Thyroid gland (tissue), 4 donors: ENCODE measurements at places on chromosomes 5 and 9.

DNA sequence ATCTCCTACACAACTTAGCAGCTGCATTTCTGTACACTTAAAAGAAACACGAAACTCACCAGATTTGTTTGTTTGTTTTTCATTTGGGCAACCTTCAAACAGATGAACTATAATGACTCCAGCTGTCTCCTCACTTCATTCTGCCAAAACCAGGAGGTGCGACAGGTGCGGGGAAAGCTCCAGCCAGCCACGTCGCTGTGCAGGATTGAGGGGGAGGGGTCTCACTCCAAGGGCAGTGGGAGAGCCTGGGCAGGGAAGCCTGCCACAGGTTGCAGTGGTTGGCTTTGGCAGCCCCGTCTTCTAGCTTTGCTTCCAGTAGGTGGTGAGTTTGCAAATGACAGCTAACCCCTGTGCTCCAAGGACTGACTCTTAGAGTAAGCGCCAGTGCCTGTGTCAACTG, 215.8 kb downstream of the CEMIP2 start:
- peak; percentile 43 for DNase-seq

DNA sequence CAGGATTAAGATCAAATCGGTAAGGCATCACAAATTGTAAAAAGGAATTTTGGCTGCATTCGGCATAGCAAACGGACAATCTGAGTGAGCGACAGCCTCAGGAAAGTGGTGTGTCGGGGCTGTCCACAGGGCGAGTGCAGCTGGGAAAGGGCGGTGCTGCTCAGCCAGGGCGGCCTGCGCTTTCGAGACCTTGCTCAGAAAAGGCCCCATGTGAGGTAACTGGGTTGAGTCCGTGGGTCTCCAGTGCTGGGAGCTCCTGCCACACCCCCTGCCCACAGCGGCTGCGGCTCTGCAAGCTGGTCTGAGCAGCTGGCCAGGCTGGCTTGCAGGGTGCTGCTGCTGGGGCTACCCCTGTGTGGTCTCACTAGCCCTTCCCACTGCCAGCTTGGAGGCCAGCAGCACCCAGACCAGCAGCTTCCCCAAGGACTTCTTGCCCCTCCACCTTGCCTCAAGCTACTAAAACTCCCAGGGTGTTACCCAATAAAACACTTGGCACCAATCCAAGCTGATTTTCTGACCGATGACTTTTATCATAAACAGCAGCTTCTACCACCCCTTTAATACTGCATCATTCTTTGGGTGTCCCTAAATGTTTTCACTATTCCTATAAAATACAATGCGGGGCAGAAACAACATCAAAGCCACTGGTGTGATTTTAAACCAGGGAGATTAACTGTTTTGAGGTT, 6.2 kb downstream of the SURF2 start:
- no peak for DNase-seq

- no peak for DNase-seq
These were observed 314.2 kb downstream of the CDK5RAP2 start for GRCh38 chr9:120265791-120266190.

DNA sequence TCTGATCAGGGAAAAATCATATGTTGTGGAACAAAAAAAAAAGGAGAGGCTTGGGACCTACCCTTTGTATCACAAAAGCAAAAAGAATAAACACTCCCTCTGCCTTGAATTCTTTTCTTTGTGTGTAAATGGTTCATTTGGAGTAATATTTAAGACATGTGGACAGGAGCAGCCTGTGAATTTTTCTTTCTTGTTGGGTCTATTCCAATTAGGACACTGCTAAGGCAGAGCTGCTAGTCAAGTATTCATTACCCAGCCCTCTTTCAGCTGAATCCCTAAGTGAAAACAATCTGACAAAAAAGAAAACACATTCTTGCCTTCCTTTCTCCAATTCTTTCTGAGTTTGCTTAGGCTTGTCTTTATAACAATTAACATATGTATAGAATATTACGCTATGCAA, 330.0 kb downstream of the EBF1 start:
- no peak for DNase-seq

GRCh38 chr9:38256461-38256860, 136.0 kb upstream of the ALDH1B1 start:
- DNase-seq: no peak

- peak; percentile 27 for DNase-seq
These were observed 17.6 kb upstream of the SETX start for GRCh38 chr9:132372177-132373095.

GRCh38 chr9:99181621-99182020, 40.1 kb downstream of the ALG2 start:
- no peak for DNase-seq

GRCh38 chr9:35795695-35796094, 4.3 kb downstream of the NPR2 start:
- DNase-seq: no peak

GRCh38 chr5:124996023-124996763, 249.8 kb upstream of the ZNF608 start:
- DNase-seq: no peak

- no peak for DNase-seq
These were observed 106.0 kb downstream of the ARRDC3 start for GRCh38 chr5:91277093-91277626.

GRCh38 chr9:21741151-21741550, 61.3 kb upstream of the MTAP start:
- DNase-seq: no peak

DNA sequence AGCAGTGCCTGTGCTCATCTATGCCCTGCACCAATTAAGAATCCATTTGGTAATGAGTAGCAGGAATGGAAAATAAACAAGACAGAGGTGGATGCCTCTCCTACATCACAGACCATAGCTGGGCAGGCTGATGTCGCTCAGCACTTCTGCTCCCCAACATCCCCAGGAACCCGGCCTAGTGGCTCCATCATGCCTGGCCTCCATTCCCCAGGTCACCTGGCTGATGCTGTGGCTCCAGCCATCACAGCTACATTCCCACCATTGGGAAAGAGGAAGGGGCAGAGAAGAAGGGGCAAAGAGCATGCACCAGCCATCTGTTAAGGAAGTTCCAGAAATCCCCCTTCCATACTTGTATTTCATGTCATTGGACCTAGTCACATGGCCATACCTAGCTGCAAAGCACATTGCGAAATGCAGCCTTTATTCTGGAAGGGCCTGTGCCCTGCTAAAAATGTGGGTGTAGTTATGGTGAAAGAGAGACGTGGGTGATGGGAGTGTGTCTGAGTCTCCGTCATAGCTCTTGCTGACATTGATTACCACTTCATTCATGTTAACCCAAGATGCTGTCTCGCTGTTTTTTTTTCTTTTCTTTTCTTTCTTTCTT, 86.1 kb upstream of the ADAMTS2 start:
- DNase-seq: no peak

- peak; percentile 92 for DNase-seq
These were observed at the start of the genes HDAC3 and RELL2 for GRCh38 chr5:141636413-141637122. TSS of gene HDAC3 (minus strand) at chr5:141636849. CDS start at chr5:141636790, 59 bp downstream. TSS of gene RELL2 (plus strand) at chr5:141636997. CDS start at chr5:141638226, 1,229 bp downstream.

GRCh38 chr5:104050436-104050835, 487.8 kb upstream of the NUDT12 start:
- no peak for DNase-seq

DNA sequence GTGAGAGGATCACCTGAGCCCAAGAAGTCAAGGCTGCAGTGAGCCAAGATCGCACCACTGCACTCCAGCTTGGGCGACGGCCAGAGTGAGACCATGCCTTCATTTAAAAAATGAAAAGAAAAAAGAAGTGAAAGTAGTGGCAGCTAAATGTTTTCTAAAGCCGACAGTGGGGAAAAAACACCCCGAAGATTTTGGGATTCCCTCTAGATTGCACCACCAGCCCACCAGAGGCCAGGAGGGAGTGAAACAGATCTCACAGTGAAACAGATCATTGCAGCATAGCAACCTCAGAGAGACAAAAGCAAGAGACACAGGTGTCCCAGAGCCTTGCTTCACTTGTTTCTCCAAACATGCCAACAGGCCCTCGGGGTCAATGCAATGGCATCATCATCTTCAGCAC, 156.8 kb downstream of the PAX5 start:
- no peak for DNase-seq

DNA sequence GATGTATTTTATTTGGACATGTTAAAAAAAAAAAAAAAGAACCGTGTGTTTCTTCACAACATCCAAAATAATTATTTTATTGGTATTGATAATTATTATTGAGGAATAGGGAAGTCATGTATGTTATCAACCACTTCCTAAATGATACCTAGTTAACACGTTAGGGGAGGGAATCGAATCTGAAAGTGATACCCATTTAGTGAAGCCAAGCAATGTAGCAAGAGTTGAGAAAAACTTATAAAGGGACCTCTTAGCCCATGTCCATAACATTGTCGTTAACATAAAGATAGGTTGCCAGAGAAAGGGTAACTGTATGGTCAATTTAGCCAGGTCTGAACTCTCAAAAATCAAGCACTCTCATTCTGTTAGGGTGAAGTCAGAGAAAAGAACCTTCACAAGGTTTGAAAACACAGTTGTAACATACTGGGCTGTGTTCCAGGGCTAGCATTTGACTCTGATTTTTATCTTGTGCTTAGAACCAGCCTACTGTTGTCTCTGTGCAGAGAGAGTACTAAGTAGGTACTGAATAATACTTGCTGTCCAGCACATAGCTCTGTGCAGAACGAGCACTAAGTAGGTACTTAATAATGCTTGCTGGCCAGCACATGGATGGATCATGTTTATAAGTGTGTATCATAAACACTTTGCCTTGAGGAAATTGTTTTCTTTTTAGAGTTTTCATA, 60.4 kb downstream of the GHR start:
- DNase-seq: peak; percentile 27

DNA sequence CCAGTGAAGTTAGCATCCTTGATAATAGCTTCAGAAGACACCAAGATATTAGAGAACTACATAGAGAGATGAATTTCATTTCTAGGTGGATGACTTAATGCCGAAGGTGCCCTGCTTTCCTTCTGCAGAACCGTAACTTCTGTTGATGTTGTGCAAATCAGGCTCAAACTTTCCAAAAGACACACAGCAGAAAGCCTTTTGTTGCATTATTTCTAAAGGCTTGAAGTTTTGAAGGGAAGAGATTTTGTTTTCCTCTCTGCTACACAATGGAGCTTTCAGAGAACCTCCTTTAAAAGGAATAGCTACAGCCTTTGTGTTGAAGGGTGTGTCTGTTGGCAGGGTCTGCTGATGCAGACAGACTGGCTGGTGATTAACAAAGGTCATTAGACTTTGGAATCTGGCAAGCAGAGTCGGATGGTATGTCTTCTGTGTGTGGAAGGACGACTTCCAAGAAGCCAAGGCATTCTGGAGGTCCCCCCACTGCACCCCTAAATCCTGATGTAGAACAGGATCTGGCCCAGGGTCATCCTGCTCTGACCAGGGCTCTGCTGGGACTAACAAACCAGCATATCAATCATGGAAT, 57.8 kb downstream of the ZNF462 start:
- DNase-seq: no peak

DNA sequence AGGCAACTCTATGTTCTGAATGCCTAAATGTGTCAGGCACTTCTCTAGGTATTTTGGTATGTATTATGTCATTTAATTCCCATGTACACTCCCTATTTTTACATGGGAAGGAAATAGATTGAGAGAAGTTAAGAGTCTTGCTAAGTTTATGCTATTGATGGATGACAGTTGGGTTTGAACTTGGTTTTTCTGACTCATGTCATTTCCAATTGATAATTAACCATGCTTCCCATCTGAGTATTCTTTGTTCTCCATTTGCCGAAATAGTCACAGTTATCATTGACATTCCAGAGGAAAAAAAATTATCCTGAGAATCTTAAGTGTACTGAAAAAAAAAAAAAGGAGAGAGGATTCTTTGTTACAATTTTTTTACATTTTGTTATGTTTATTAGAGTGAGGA, 23.1 kb upstream of the DMRTA1 start:
- no peak for DNase-seq

DNA sequence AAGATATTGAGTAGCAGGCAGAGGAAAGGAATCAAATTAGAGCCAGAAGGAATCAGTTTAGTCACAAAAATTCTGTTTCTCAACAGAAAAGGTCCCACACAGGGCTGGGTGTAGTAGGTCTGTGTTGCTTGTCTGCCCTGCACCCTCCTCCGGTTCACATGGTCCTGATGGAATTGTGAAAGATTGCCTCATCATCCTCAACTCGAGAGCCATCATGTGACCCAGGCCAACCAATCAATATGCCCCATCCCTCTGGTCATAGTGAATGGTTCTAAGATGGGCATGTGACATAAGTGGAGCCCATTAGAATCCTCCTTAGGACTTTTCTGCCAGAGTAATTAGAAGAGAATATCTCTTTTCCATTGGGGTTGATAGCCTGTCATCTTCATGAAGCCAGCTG, 56.7 kb upstream of the RAD23B start:
- DNase-seq: no peak

DNA sequence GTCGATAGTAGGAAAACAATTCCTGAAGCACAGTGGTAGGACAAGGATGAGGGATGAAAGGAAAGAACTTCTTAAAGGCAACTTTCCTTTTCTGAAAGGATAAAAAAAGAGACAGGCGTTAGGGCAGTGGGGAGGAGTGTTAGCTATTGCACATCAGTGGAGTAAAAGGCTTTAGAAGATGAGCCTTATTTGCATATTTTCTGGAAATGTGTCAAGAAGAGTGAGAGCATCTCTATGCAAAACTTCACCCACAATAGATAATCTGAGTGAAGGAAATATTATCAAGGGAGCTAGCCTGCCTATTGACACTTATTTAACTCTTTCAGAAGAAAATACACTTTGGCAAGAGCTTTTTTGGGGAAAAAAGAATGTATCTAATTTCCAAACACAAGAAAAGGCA, 151.6 kb downstream of the MACIR start:
- DNase-seq: no peak

DNA sequence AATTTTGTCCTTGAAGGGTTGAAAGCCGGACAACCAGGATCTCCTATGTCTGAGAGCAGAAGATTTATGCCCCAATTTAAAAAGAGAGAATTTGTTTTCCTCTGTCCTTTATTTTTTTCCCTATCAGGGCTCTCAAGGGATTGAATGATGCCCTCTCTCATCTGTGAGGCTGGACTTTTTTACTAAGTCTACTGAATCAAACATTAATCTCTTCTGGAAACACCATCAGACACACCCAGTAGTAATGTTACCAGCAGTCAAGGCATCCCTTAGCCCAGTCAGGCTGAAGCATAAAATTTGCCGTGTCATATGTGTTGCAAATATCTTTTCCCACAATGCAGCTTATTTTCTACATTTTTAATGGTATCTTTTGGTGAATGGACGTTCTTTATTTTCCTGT, 1497.9 kb downstream of the MAT2B start:
- DNase-seq: no peak

DNA sequence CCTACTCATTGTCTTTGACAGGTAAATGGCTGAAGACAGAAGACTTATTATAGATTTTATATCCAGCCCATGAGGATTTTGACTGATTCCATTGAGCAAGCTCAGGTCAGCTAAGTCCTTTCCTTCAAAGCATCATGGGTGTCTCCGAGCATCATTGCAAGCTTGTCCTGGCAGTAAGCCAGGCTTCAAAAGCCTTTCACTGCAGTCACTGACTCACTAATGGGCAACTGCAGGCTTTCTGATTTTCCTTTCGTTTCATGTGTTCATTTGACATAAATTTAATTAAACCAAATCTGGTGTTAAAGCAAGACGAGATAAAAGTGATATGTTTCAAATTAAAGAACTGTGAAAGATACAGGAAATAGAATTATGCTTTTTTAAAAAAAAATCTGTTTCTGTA, 426.2 kb downstream of the ANXA1 start:
- DNase-seq: no peak
